ENCODE measurements at places on chromosomes 7 and 10. TPM values are rescaled to one million over a fixed set of nuclear protein-coding genes. Genes with fewer than 3 reads are reported as not detected.

The ETV1 gene
- total RNA-seq, result 18.7 TPM

The TRPV6 gene
- total RNA-seq, result not detected

The LIPJ gene
- 0.09 TPM for total RNA-seq

The CARD11 gene
- 41.8 TPM for total RNA-seq

- no peaks in the 10 kb centered on the region for H3K4me1 ChIP-seq
- H3K27me3 ChIP-seq, result no peaks in the 10 kb centered on the region
- H3K27ac ChIP-seq, result no peak overlapping the region
- no peak overlapping the region for H3K4me3 ChIP-seq
Observed at GRCh38 chr7:33326485-33326848, 197.1 kb downstream of the BBS9 start.

- no peak for DNase-seq
- H3K4me3 ChIP-seq, result no peak overlapping the region
- H3K4me1 ChIP-seq, result no peaks in the 10 kb centered on the region
Observed at GRCh38 chr7:67901808-67902480, 905.3 kb downstream of the TYW1 start.

DNA sequence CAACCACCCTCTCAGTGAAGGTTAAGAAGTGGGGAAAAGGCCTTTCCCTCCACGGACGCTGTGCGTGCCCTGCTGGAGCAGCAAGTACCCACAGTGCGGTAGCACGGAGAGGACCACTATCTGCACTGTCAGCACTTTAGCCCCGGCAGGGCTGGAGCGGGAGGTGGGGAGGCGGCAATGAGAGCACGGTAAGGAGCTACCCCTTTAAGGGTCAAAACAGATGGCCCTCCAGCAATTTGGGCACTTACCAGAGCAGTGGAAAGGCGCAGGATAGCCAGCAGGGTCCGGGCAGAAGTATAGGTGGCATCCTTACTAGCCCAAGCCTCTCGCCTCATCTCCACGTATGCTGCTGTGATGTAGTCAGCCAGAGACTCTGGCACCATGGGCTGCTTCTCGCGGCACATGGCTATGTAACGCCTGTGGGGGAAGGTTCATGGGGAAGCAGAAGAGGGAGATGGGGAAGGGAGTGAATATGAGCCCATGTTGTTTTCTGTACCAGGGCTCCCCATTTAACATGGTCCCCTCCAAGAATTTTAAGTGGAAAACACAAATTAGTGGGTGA is 5.2 kb downstream of the COPS6 start:
- peaks cover 20% of the 10 kb centered on the region for H3K4me1 ChIP-seq
- no peak for DNase-seq
- no peaks in the 10 kb centered on the region for H3K27me3 ChIP-seq
- H3K27ac ChIP-seq, result no peak overlapping the region

DNA sequence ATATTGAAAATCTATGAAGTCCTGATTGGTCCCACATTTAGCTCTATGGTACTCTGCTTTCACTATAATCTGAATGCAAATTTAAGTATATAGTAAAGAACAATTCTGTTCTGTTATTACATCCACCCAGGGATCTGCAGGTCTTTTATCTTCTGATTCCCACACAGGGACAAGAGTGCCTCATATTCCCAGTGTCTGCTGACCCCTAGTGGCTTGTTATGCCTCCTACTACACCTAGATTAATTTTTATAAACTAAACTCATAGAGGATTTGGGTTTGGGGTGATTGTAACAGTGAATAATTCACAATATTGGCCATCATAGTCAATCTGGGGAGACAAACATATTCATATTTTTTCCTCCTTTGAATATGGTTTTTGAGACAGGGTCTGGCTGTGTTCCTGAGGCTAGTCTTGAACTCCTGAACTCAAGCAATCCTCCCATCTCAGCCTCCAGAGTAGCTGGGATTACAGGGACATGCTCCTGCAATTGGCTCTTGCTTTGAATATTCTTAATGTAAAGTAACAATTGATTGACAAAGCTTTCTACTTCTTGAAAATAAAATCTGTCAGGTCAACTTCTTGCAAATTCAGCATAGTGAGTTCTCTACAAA is 282.1 kb downstream of the KCND2 start:
- H3K4me3 ChIP-seq, result no peak overlapping the region
- H3K27ac ChIP-seq, result no peak overlapping the region
- peak; percentile 60 for DNase-seq
- H3K27me3 ChIP-seq, result peaks cover 7% of the 10 kb centered on the region
- H3K4me1 ChIP-seq, result no peaks in the 10 kb centered on the region
